ENCODE measurements at places on chromosomes 6 and 20. TPM values are rescaled to one million over a fixed set of nuclear protein-coding genes. Genes with fewer than 3 reads are reported as not detected.

The DYNLT2 gene
- total RNA-seq: 1.4 TPM

The SLC25A27 gene
- total RNA-seq: 4.2 TPM

The BMP2 gene
- total RNA-seq: 41.5 TPM

The C6orf15 gene
- not detected for total RNA-seq

The SLC22A7 gene
- not detected for total RNA-seq

The ULBP2 gene
- 6.5 TPM for total RNA-seq

The RAD21L1 gene
- total RNA-seq: 0.07 TPM

The SPTLC3 gene
- total RNA-seq: 1.1 TPM

The ASIP gene
- not detected for total RNA-seq

The CPNE5 gene
- total RNA-seq: 9.3 TPM

The TRDN gene
- total RNA-seq: not detected

The TGM3 gene
- total RNA-seq: not detected

The IPCEF1 gene
- not detected for total RNA-seq
